ENCODE measurements at places on chromosomes 1 and 21.

DNA sequence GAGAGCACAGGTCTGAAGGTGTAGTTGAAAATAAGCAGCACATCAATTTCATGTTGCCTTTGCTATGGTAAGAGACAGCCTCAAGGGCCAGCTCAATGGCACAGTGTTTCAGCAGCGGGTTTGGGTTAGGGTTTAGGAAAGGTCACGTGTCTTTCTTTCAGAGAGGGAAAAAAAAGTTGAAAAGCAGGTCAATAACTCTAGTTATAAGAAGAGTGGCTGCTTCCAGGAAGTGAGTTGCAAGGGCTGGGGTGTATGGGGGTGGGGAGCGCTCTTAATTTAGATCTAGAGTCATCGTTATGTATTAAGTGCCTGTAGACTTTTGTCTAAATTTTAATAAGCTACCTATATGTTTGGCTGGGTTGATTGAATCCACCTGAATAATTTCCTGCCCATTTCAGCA is 118.5 kb upstream of the SPAG17 start:
- DNase-seq: no peak

DNA sequence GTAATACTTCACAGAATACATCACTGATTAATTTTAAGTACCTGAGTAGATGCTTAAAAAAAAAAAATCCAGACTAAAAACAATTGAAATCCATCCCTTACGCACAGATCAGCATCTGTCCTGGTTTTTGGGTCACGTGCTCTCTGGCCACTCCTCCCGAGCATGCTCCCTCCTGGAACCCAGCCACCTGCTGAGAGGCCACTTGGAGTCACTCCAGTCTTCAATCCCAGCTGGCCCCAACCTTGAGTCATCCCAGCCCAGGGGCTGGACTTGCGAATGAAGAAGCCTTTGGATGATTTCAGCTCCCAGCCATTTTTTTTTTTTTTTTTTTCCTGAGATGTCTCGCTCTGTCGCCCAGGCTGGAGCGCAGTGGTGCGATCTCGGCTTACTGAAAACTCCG is 8.9 kb downstream of the MAP1LC3C start:
- DNase-seq: peak; percentile 81

DNA sequence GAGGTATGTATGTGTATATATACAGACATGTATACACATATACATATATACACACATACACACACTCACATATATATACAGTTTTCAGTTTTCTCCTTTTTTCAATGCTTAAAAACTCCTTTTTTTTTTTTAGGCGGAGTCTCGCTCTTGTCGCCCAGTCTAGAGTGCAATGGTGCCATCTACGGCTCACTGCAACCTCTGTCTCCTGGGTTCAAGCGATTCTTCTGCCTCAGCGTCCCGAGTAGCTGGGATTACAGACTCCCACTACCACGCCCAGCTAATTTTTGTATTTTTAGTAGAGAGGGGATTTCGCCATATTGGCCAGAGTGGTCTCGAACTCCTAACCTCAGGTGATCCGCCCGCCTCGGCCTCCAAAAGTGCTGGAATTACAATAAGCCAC is 27.0 kb downstream of the STYXL2 start:
- DNase-seq: no peak

DNA sequence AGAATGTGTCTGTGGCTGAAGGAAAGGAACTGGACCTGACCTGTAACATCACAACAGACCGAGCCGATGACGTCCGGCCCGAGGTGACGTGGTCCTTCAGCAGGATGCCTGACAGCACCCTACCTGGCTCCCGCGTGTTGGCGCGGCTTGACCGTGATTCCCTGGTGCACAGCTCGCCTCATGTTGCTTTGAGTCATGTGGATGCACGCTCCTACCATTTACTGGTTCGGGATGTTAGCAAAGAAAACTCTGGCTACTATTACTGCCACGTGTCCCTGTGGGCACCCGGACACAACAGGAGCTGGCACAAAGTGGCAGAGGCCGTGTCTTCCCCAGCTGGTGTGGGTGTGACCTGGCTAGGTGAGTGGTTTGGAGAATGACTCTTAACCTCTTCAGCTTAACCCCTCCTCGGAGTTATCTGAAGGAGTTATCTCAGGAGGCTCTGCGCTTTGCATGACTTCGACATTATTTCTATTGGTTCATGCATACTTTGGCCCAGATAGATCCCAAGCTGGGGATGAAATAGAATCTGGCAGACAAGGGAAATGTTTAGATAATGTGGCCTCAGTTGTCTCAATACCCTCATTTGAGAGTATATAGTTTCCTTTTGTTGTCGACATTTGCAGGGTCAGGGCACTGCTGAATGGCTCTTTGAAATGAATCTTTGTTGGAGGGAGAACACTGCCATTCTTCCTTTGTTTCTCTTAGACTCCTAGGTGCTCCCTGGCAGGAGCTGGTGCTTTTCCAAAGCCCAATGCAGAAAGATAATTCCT is 39.7 kb downstream of the PTGFRN start:
- DNase-seq: no peak

- no peak for DNase-seq
These were observed 12.9 kb downstream of the CAMK2N1 start for GRCh38 chr1:20472860-20473711.

DNA sequence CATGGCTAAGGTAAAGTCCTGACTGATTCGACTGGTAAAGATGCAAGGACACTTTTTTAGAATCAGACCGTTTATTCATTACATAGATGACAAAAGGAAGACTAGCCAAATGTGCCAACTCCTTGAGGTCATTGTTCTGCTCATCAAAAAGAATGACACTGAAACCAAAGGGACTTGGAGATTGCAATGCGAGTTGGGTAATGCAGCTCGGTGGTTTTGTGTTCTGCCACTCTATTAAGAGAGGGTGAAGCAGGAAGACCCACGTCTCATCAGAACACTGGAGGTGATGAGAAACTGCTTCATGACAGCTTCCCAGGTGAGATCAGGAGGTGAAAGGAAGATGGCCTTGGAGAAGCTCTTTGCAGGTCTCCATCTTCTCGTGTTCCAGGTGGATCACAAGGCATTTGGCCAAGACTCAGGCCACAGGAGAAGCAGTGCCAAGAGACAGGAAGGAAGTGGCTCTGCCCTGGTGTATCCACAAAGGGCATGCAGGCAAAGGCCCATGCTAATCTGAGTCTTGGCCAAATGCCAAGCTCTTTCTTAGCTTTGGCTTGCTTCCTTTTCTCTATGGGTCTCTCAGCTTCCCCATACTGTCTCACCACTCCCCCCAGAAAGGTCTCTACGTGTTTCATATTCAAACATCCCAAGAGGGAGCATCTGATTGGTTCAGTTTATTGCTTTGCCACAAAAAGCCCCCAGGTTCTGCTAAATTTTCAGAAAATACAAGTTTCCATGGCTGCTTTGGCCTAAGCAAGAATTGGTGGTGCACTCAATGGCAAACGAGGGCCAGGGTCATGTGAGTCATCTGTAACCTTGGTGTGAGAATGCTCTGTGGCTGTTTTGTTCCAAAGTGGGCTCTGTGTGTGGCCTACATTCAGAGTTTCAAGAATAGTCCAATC is 5.7 kb upstream of the CCT8 start:
- no peak for DNase-seq

All from HEK293T (cell line).